ENCODE measurements at places on chromosomes 13 and 19.
A peak's percentile ranks its signal among the peaks of the same experiment; 100 is the strongest.

- no peak for DNase-seq
Observed at GRCh38 chr13:26384587-26384986, 130.7 kb downstream of the CDK8 start.

- no peak for DNase-seq
Observed at GRCh38 chr19:10625762-10626138, 397 bp downstream of the SLC44A2 start.

DNA sequence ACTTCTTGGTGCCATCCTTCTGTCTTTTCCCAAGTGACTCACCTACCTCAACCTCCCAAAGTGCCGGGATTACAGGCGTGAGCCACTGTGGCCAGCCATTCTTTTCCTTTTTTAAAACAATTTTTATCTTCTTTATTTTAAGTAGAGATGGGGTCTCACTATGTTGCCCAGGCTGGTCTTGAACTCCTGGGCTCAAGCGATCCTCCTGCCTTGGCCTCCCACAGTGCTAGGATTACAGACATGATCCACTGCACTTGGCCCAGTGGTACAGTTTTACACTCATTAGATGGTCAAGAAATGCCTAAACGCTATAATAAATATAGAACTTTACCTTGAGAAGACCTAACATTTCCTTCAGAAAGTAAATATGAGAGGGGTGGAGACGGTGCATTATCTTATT, 24.5 kb downstream of the GP6 start:
- DNase-seq: no peak

GRCh38 chr13:99293178-99293577, 14.0 kb downstream of the GPR183 start:
- DNase-seq: no peak

DNA sequence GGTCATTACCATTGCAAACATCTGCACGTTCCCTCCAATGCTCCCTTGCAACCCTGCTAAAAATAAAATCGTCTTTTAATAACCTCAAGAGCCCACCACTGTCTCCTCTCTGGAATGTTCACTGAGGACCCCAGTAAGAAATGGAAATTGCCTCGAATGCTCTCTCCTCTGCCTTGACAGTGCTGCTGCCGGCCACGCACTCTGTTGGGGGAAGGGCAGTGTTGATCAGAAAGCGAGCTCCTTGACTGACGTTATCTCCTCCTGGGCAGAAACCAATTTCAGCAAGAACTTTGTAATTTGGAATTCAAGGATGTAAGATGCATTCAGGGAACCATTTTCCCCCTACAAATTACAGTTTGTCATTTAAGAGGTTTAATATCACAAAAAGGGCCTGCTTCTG, 718.5 kb downstream of the UQCRFS1 start:
- DNase-seq: no peak

DNA sequence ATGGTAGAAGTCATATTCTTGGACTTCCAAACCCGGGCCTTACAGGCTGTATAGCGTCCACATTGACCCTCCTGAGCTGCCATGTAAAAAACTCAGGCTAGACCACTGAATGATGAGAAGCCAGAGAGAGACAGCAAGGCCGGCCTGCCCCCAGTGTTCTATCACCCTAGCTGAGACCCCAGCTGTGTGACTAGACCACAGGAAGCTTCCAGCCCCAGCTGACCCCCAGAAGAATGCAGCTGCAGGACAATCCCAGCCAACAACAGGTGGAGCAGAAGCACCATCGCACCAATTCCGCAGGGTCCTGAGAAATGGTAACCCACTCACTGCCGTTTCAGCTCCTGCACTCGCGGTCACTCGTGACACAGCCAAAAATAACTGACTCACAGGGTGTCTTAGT, 2.9 kb upstream of the ATP11A start:
- DNase-seq: no peak

DNA sequence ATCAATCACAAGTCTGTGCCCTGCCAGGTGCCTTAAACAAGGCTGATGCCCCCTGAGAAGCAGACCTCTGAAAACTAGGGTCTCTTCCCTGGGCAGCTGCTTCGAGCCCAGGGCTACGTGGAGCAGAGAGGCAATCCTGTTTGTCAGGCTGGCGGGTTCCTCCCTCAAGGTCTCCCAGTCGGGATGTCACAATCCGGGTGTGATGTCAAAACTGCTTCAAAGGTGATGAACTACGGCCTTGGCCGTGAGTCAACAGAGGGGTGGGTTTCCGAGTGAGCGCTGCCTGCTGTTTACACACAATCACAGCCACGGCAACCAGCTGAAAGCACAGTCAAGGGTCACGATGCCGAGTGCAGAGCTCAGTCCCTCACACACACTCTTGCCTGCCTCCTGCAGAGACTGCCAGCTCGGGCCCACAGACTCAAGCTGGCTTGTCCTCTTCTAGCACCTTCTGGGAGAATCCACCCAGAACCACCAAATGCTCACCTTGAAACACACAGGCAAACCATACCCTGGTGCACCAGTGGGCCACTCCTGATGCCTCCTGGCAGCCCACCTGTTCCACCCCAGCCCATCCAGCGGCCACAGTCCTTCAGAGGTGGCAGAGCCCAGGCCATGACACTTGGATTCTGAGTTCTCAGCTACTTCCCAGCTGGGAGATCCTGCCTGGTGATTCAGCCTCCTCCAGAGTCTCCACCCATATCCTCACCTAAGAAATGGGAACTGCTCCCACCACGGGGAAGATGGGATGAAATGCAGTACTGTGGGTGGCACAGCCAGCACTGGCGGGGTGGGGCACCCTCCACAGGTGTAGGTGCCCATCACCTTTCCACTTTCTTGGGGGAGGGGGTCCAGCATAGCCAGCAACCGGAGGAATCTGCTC, 6.8 kb downstream of the ELL start:
- no peak for DNase-seq

GRCh38 chr13:91520952-91521351, 122.5 kb downstream of the GPC5 start:
- no peak for DNase-seq

- no peak for DNase-seq
Observed at GRCh38 chr19:58544591-58545285, 874 bp downstream of the TRIM28 start.

DNA sequence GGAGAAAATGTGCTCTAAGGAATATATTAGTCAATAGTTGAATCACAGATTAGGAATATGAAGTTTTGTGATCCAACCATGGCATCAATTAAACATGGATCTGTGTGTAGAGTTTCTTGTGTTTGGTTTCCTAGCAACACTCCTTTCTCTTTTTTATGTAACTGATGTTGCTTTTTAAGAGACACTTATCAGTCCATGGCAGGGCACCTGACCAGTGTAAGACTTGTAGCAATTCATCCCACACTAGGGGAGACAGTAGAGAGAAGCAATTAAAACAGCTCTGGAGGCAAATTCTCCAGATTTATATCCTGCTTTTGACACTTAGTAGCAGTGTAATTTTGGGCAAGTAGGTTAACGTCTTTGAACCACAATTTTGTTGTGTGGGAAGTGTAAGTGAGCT, 1229.0 kb downstream of the PCDH9 start:
- no peak for DNase-seq

GRCh38 chr19:39138221-39139211, 12.9 kb downstream of the PAK4 start:
- DNase-seq: no peak

DNA sequence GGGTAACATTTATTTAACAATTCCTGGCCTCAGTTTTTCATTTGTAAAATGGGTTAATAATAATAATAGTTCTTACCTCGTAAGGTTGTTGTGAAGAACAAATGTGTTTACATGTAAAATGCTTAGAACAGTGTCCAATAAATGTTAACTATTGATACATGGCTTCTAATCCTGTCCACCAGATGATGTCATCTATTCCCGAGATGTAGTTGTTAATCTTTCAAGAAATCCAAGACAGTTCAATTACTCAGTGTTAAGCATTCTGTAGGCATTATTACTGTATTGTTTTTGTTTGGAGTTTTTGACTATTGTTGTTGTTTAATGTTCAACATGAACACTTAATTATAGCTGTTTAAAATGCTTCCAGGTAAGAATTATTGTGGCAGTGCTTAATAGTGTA, 131.0 kb upstream of the FNDC3A start:
- DNase-seq: no peak

GRCh38 chr19:45821103-45821521, 6.0 kb upstream of the RSPH6A start:
- peak; percentile 39 for DNase-seq

GRCh38 chr13:66914155-66914554, 316.0 kb downstream of the PCDH9 start:
- DNase-seq: no peak

GRCh38 chr19:593505-593904, 3.8 kb downstream of the HCN2 start:
- DNase-seq: no peak

GRCh38 chr19:52034051-52034728, 6.0 kb upstream of the ZNF614 start:
- DNase-seq: no peak

- no peak for DNase-seq
Observed at GRCh38 chr13:89610331-89610730, 1737.2 kb upstream of the MIR17HG start.

GRCh38 chr19:45693106-45693788, 781 bp downstream of the QPCTL start:
- DNase-seq: peak; percentile 55

GRCh38 chr13:100131863-100132574, 43.1 kb downstream of the PCCA start:
- DNase-seq: no peak

GRCh38 chr19:2329149-2329478, 630 bp downstream of the SPPL2B start:
- no peak for DNase-seq

DNA sequence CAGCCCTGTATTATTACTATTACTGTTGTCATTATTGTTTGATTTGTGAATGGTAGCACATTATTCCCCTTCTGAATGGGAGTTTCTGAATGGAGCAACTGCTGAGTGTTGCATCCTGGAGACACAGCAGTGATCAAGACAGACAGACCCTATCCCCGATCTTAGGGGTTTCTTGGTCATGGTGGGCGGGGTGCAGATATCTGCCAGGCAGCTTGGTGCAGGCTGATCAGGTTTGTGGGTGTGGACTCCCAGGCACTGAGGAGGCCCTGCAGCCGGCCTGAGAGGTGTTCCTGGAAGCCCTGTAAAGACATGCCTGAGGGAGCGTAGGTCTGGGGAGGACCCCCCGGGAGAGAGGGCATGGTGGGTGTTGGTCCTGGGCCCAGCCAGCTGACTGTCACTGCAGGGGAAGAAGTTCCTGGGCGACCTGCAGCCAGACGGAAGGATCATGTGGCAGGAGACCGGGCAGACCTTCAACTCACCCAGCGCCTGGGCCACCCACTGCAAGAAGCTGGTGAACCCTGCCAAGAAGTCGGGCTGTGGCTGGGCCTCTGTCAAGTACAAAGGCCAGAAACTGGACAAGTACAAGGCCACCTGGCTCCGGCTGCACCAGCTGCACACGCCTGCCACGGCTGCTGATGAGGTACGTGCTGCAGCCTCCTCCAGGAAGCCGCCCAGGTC, 2.1 kb downstream of the MPND start:
- DNase-seq: no peak

- no peak for DNase-seq
Observed at GRCh38 chr19:40721140-40721486, 4.2 kb downstream of the ITPKC start.

DNA sequence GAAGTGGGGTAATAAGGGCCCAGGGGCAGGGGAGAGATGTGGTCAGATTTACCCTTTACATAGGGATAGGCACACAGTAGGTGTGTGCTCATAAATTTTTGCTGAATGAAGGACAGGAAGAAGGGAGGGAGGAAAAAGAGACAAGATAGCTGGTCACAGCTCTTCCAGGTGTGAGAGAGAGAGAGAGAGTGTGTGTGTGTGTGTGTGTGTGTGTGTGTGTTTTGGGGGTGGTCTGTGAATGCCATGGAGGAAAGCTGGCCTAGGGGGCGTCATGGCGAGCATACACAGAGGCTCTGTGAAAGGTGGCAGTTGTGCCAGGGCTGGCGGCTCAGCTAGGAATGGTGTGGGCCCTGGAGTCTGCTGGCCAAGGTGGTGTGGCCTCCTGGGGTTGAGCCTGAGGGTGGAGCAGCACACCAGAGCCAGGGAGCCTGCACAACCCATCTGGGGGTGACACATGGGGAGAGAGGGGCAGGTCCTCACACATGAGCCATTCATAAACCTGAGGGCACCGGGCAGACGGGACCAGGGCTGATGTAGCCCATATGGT, 6.0 kb upstream of the PRX start:
- DNase-seq: no peak

- peak; percentile 87 for DNase-seq
Observed at GRCh38 chr19:49691243-49692146, 579 bp downstream of the CPT1C start.

GRCh38 chr13:41588899-41589298, 131.5 kb downstream of the RGCC start:
- DNase-seq: no peak

DNA sequence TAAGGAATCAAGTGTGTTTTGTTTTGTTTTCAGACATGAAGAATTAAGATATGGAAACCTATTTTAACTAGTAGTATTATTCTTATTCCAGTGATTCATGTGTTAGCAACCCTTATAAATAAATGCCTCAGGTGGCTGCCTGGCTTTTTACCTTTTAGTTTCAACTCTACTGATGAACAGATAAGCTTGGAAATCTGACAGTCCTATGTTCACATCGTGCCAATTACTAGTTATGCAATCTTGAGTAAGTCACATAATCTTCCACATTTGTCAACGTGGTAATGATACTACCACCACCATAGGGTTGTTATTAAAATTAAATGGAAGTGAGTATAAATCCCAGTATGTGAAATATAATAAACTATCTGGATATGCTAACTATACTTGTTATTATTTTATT, 64.3 kb downstream of the TBC1D4 start:
- DNase-seq: peak; percentile 8

GRCh38 chr13:103471896-103472295, 405.7 kb upstream of the SLC10A2 start:
- DNase-seq: no peak

DNA sequence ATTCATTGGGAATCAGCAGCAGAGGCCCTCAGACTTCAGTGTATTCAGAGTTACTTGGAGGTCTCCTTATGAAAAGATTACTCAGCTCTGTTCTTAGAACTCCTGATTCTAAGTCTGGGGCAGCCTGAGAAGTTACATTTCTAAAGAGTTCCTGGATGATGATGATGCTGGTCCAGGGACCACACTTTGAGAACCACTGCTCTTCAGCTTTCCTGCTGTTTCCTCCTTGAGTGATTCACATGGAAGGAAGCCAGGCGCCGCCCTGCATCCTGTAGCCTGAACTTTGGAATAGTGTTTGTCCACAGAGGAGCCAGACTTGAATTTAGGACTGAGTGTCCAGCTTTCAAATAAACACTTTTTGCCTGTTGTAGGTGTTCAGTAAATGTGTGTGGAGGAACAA, 2.9 kb downstream of the CEBPG start:
- DNase-seq: no peak

DNA sequence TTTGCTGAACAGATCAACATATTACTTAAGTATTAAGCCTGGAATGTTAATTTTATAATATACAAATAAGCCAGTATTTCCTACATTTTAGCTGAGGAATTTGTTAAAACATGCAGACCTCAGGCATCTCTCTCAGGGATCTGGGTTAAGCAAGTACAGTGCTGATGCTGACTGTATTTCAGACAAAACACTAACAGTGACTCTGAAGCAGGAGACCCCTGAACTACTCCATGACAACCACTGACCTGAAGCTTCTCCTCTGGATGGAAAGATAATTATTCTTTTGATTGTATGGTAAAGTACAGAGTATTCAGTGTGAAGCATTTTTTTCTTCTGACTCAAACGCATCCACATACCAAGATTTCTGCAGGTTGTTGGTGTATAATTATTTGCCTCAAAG, 680.8 kb downstream of the LIG4 start:
- no peak for DNase-seq
